DMS79 (cell line): ENCODE measurements at places on chromosomes 1 and 21.

GRCh38 chr21:31176080-31176551 is 137.8 kb upstream of the KRTAP19-8 start:
- no peak for DNase-seq

GRCh38 chr1:243294723-243295121 is 38.9 kb downstream of the SDCCAG8 start:
- no peak for DNase-seq

DNA sequence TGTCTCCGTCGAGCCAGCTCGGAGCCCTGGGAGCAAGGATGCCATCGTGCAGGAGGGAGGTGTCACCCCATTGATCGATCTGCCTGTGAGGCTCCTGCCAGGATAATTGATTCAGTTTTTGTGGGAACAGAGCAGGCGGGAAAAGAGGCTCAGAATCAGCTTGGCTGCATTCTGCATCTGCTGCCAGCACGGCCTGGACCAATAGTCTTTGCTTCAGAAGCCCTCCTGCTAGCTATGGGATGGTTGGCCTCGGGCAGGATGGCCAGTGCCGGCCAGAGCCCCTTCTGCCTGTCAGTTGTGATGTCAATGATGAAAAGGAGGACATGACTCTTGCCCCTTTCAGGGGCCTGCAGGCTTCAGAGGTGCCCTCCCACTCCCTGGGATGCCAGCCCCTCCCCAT is 39.6 kb downstream of the PTPRF start:
- DNase-seq = no peak

- DNase-seq = peak; percentile 85
Measured at GRCh38 chr1:50139339-50140181, 30.8 kb downstream of the ELAVL4 start.

- no peak for DNase-seq
Measured at GRCh38 chr1:182845379-182845778, 6.2 kb downstream of the DHX9 start.

DNA sequence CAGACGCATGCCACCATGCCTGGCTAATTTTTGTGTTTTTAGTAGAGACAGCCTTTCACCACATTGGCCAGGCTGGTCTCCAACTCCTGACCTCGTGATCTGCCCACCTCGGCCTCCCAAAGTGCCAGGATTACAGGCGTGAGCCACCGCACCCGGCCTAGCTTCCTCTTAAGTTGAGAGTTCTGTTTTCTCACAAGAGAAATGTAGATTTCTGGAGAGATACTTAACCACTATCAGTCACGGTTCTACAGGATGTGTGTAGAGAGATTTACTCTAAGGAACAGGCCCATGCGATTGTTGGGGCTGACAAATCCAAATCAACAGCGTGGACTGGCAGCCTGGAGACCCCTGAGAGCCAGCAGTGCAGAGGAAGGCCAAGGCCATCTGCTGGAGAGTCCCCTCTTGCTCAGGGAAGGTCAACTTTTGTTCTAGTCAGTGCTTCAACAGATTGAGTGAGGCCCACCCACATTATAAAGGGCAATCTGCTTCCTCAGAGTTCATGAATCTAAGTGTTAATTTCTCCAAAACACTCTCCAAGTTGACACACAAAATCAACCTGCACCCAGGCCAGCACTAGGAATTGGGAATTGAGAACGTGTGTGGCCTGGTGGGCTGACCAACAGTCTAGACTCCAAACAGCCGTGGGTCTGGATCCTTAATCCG is 38.7 kb downstream of the CHAF1B start:
- DNase-seq = no peak
